ENCODE measurements at places on chromosomes 1 and 21.

GRCh38 chr1:226871636-226872327 is 1.4 kb downstream of the PSEN2 start:
- no peak for DNase-seq

DNA sequence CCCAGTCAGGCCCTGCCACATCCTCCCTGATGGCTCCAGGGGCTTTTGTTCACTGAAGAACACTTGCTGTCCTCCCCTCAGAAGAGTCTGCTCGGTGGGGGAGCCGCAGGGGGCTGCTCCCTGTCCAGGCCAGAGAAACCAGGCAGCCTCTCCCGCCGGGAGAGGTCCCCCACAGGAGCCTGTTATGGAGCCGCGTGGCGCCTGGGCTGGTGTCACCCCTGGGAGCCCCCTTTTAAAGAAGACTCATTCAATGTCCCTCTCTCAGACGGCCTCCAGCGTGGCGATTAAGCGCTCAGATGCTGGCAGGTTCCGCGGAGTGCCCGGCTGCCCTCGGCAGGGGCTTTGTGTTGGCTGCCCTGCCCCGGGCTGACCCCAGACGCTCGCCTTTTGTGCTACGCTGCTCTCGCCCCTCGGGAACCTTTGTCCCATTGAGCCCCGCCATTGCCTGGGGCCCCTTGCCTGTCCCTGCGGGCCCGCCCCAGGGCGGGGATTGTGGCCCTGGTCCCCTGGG is 43.1 kb downstream of the SKI start:
- DNase-seq, result no peak

- DNase-seq, result no peak
These were observed 179.8 kb upstream of the KCNK2 start for GRCh38 chr1:214902636-214903320.

DNA sequence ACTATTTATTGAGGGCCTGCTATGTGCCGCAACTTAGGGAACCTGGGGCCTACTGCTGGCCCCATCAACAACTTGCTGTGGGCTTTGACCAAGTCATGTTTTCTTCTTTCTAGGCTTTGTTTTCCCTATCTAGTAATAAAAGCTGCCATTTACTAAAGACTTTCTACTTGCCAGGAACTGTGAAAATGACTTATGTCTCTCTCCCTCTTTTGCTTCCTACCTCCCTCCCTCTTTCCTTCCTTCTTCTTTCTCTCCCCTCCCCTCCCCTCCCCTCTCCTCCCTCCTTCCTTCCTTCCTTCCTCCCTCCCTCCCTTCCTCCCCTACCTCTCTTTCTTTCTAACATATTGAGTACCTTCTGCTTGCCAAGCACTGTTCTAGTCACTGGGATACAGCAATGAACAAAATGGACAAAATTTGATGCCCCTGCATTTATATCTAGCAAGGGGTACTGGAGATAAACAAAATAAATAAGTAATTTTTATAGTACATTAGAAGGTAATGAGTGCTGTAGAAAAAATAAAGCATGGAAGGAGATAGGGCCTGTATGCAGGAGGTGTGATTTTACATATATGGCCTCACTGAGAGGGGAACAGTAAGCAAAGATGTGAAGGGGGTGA is 170.3 kb upstream of the USP24 start:
- DNase-seq, result no peak

DNA sequence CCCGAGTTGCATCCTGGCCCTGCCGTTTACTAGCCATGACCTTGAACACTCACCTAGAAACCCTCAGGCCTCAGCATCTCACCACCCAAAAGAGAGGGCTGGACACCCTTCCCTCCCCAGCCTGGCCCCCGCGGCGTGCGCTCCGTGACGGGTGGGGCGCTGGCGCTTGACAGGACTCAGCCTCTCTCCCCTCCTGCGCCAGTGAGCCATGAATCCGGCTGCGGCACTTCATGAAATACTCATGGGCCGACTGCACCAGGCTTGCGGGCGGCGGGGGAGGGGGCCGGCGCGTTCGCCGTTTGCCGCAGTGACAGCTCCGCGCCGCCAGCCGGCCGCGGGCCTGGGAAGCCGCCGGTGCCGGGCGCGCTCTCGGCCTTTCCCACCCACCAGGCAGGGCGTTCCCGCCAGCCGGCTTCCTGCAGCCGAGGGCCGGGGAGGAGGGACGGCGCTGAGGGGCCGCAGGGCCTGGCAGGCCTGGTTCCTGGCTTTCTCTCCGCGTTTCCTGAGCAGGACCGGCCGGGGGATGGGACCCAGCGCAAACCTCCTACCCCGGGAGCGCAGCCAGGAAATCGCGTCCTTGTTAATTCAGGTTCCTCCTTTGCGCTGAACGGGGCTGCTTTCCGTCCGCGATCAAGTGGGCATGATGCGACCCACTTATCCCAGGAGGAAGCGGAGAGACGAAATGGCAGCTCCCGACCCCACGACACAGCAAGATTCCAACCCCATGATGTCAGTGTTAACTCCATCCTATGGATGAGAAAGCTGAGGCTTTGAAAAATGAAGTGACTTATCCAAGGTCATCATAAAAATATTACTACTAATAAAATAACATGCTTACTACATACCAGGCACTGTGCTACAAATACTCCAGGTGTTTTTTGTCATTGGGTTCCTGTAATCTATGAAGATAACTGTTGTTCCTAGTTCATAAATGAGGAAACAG is 9.1 kb upstream of the LUZP1 start:
- DNase-seq, result no peak

- DNase-seq, result no peak
These were observed 242.6 kb downstream of the PTPRU start for GRCh38 chr1:29478879-29479278.

DNA sequence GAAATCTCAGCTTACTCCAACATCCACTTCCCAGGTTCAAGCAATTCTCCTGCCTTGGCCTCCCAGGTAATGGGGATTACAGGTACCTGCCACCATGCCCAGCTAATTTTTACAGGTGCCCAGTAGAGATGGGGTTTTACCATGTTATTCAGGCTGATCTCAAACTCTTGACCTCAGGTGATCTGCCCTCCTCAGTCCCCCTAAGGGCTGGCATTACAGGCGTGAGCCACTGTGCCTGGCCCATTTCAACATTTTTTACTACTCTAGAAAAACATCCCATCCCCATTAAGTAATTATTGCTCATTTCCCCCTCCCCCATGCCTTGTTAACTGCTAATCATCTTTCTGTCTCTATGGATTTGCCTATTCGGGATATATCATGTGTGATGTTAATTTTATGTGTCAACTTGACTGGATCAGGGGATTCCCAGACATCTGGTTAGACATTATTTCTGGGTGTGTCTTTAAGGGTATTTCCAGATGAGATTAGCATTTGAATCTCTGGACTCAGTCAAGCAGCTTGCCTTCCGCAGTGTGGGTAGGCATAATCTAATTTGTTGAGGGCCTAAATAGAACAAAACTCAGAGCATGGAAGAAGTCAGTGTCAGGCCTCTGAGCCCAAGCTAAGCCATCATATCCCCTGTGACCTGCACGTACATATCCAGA is 33.0 kb upstream of the ZBTB8B start:
- no peak for DNase-seq

GRCh38 chr1:48765335-48765734 is 11.4 kb downstream of the BEND5 start:
- no peak for DNase-seq

DNA sequence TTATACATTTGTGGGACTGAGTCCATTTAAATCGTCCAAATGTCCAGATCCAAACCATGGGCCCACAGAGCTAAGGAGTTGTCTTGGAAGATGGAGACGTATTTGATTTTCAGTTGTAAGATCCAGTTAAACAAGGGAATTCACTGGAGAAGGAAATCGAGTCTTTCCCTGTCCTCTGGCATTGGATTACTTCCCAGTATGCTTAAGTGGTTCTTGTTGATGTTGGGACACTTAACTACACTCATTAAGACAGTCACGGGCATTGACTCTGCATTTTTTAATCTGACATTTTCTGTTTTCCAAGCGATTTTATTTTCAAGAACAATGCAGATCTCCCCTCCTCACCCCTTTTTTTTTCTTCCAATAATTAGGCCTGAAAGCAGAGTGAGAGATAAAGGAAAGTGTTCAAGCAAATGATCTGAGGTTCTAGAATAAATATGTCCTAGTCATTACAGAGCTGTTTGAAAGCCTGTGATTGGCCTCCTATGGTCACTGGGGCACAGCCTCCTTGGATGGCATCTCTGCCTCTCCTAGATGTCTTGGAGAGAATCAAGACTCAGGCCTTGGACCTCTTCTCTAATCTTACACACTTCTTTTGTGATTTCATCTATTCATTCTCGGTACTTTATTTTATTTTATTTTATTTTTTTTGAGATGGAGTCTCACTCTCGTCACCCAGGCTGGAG is 48.9 kb downstream of the CD247 start:
- no peak for DNase-seq

GRCh38 chr1:76185207-76185606 is 110.7 kb downstream of the ST6GALNAC3 start:
- no peak for DNase-seq

GRCh38 chr1:150567341-150567716 is 12.1 kb downstream of the MCL1 start:
- DNase-seq, result no peak

- no peak for DNase-seq
These were observed 55.4 kb downstream of the LPGAT1 start for GRCh38 chr1:211775170-211775569.

DNA sequence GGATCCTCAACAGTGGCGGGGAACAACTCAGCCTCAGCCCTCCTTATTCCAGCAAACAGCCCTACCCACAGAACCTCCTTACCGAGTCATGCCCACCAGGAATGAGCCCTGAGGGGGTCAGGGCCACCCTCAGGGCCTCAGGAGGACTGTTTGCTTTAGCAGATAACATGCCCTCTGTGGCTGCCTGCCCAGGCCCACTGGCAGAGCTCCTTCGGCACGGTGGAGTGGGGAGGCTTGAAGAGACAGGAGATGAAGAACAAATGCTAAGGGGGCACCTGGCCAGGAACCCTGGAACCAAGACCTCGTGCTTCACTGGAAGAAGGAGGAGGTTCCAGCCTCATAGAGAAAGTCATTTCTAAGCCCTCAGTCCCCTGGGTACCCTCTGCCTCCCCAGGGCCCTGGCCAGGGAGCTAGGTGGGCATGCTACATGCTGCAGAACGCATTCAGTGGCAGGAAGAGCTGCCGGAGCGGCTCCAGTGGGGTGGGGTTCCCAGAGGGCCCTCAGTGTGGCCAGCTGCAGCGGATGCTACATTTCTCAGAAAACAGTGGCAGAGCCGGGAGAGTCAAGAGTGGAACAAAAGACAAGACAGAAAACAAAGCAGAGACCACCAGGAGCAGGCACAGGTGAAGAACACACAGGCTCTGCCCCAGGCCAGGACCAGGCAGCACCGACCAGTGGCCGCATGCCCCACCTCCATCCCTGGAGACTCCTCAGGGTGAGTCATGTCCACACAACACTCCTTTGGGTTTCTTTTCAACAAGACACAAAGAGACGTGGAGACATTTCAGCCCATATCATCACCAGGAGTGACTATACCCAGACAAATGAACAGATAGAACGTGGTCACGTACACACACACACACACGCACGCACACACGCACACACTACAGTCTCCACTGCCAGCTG is 39.8 kb downstream of the RIMS3 start:
- no peak for DNase-seq

DNA sequence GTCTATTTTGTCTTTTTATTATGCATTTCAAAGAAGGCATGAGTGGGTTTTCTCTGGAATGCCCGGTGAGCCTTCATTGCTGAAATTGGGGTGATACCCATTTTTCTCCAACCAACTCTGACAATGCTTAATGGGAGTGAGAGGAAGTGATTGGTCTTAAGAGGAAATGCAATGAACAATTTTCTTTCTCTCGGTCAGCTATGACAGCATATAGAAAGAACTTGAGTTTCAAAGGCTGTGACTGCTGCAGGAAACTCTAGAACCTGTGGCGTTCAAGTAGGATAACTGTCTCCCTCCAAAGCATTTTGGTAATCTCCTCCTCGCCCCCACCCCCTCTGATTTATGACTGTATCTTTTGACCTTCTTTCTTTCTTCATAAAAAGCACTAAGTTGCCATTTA is 155.9 kb downstream of the LYPLAL1 start:
- DNase-seq, result no peak

GRCh38 chr1:186476264-186477040 is 15.5 kb upstream of the PDC start:
- no peak for DNase-seq

GRCh38 chr1:157176591-157177121 is 38.5 kb upstream of the ETV3 start:
- DNase-seq, result no peak

GRCh38 chr1:160774886-160775719 is 20.9 kb upstream of the LY9 start:
- no peak for DNase-seq

DNA sequence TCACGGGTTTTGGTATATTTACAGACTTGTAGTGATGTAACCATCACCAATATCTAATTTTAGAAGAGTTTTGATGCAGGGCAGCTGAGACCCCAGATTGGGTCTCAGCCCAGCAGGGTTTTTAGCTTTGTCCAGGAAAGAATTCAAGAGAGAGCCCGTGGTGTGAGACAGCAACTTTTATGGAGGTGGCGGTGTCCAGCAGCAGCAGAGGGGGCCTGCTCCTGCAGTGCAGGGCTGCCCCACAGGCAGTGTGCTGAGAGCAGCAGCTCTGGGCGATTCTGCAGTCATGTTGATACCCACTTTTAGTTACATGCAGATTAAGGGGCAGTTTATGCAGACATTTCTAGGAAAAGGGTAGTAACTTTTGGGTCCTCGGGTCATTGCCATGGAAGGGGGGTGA is 1.8 kb upstream of the EPHX1 start:
- no peak for DNase-seq

DNA sequence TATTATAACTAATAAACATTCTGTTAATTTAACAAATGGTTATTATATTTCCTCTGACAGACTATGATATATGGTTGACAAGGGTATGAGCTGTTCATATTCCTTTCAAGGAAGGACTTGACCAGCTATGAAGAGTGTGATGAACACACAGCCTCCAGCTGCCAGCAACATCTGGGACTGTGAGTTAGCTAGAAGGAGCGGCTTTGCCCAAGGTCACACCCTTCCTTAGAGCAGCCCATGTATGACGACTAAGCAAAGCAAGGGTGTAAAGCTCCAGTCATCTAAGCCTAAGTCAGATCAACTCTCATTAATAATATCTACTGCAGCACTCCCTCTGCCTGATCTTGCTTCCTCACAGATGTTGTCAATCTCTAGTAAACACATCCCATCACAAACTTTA is 355.4 kb downstream of the PLPP3 start:
- DNase-seq, result no peak

GRCh38 chr21:20999659-21000058 is 1.4 kb downstream of the NCAM2 start:
- no peak for DNase-seq

GRCh38 chr1:36831186-36831810 is 203.0 kb downstream of the GRIK3 start:
- no peak for DNase-seq

GRCh38 chr1:192535916-192536664 is 39.5 kb upstream of the RGS1 start:
- no peak for DNase-seq

GRCh38 chr21:42424914-42425541 is 21.3 kb downstream of the UBASH3A start:
- no peak for DNase-seq

- DNase-seq, result no peak
These were observed 191.4 kb downstream of the AKT3 start for GRCh38 chr1:243658594-243659105.

- no peak for DNase-seq
These were observed 4.8 kb downstream of the FAM3B start for GRCh38 chr21:41321211-41321907.

- peak; percentile 39 for DNase-seq
These were observed 17.1 kb upstream of the TMEM9 start for GRCh38 chr1:201171063-201172036.

- no peak for DNase-seq
These were observed 62.9 kb upstream of the LRP8 start for GRCh38 chr1:53390736-53391135.

- DNase-seq, result no peak
These were observed 13.5 kb upstream of the B3GALT2 start for GRCh38 chr1:193199940-193200339.

GRCh38 chr1:229383961-229384360 is 41.1 kb upstream of the CCSAP start:
- DNase-seq, result no peak

Data from NCI-H1417 treated with DMSO at 0.1 percent for 48 hours (cell line).